ENCODE measurements at places on chromosomes 5 and 9.

- DNase-seq, result no peak
Measured at GRCh38 chr9:72912476-72913381, 40.1 kb downstream of the ALDH1A1 start.

- no peak for DNase-seq
Measured at GRCh38 chr9:115522912-115523311, 405.0 kb upstream of the TNC start.

GRCh38 chr5:33964132-33964700, 20.3 kb downstream of the SLC45A2 start:
- no peak for DNase-seq

GRCh38 chr9:1366276-1366675, 316.1 kb downstream of the DMRT2 start:
- DNase-seq, result no peak

DNA sequence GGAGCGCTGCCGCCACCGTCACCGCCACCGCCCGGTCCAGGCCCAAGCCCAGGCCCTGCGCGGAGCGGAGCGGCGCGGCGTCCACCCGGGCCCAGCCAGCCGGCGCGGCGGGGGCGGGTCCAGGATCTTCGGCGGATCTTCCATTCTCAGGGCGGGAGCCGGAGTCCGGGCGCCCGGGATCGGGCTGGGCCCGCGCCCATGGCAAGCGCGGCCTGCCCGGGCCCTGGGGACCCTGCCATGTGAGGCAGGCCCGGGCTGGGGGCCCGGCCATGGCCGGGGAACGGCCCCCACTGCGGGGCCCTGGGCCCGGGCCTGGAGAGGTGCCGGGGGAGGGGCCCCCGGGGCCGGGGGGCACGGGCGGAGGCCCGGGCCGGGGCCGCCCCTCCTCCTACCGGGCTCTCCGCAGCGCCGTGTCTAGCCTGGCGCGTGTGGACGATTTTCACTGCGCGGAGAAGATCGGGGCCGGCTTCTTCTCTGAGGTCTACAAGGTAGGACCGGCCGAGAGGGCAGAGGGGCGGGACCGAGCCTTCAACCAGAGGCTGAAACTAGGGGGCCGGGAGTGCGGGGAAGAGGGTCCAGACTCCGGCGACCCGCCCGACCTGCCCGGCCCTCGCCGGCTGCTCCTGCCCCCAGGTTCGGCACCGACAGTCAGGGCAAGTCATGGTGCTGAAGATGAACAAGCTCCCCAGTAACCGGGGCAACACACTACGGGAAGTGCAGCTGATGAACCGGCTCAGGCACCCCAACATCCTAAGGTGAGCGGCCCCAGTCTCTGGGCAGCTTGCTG, 482 bp downstream of the TESK1 start:
- DNase-seq, result no peak

- no peak for DNase-seq
Measured at GRCh38 chr9:134631881-134632280, 9.7 kb upstream of the COL5A1 start.

- no peak for DNase-seq
Measured at GRCh38 chr5:1156033-1156753, 44.3 kb upstream of the SLC12A7 start.

GRCh38 chr5:40124367-40124766, 555.3 kb upstream of the PTGER4 start:
- no peak for DNase-seq

- DNase-seq, result no peak
Measured at GRCh38 chr9:89706731-89707191, 101.9 kb downstream of the GADD45G start.

DNA sequence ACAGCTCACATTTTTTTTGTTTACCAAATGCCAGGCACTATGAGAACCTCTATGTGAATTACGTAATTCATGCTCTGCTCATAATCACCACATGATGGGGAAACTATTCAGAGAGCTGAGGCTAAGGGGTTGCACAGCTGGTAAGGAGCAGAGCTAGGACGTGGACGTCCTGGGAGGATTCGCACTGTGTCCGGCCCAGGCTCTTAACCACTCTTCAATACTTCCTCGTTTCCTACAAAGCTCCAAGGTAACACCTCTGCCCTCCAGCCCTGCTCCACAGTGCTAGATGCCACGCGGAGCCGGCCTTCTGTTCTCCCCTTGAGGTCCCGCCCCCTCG, 8.7 kb downstream of the PHF19 start:
- DNase-seq, result no peak

DNA sequence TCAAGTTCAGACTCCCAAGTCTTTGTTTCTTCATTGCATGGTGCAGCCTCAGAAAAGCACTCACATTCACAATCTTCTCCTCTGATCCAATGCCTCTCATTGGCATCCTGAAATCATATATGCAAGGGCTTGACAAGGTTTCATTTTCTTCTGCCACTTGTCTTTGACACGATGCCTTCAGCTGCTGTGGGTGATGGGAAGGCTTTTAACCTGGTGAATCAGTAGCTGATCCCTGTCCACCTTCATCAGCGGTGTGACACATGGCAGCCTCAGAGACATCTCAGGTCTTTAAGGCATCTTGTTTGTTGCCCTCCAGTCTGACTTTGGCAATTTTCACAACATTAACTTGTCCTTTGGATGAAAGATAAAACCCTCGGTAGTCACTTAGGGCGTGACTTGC, 147.2 kb downstream of the PRELID2 start:
- DNase-seq, result no peak

GRCh38 chr9:95434116-95435073, 82.4 kb downstream of the PTCH1 start:
- peak; percentile 93 for DNase-seq

- DNase-seq, result peak; percentile 82
Measured at GRCh38 chr5:33890131-33891032, 1.4 kb downstream of the ADAMTS12 start.

Measured in urothelium cell line (cell line).